ENCODE measurements at places on chromosomes 5 and 9. TPM values are rescaled to one million over a fixed set of nuclear protein-coding genes. Genes with fewer than 3 reads are reported as not detected.
A peak's percentile ranks its signal among the peaks of the same experiment; 100 is the strongest.

Gene SPINK4
- total RNA-seq, result not detected

DNA sequence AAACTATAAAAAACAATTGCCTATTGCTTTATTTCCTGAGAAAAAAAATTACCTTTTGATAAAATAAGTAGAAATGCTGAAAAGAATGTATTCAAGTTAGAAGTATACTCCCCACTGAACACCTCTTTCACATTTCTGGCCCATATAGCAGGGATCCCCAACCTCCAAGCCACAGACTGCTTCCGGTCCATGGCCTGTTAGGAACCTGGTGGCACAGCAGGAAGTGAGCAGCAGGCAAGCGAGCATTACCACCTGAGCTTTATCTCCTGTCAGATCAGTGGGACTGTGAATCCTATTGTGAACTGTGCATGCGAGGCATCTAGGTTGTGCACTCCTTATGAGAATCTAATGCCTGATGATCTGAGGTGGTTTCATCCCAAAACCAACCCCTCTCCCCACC lies 563.9 kb downstream of the RAB3C start:
- no peak for DNase-seq

DNA sequence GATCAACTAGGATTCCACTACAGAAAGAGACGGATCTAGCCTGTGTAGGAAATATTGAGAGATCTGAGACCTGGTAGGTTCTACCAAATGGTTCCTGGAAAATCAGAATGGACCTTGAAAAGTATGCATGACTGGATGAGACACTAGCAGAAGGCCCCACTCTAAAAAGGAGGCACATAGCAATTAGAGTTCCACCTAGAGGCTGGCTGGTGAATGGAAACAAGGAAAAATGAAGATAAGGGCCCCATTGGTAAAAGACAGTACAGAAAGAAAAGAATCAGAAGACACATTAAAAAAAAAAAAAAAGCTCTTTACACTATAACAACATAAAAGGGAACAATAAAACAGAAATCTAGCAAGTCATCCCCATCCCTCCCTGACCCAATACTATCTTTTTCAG lies 518.5 kb downstream of the NR2F1-AS1 start:
- DNase-seq, result peak; percentile 21

DNA sequence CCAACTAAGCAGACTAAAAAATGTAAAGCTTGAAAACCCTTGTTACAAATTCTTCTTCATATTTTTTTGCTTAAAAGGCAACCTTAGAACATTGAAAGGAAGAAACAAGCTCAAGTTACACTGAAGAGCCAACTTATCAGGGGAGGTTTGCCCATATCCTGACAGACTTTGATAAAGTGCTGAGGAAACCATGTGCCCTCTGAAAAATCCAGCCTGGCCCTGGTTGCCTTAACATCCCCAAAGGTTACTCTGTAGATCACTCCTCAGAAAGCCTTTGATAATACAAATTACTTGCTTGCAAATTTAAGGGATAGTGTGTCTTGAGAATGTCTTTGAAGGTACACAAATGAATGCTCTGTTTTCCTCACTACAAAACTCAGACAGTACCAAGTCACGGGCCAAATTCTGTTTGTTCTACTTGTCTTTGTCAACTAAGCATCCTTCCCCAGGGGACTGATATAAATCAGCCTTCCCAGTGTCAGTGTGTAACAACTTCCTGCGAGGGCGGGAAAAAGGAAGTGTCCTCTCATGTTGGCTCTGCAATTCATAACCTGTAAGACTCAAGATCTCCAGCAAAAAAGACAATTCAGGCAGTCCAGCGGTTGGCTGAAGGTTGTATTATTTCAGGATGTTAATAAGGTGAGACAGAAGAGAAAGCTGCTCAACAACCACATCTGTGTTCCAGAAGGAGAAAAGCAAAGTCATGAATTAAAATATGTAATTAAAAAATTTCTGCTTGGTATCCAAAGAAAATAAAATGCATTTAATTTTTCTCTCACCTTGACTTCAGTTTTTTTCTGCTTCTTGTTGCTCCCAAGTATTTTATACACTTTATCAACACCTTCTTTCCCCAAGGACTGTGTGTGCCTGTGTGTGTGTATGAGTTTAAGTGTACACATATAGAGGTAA lies 199.9 kb downstream of the PIK3R1 start:
- DNase-seq, result no peak

DNA sequence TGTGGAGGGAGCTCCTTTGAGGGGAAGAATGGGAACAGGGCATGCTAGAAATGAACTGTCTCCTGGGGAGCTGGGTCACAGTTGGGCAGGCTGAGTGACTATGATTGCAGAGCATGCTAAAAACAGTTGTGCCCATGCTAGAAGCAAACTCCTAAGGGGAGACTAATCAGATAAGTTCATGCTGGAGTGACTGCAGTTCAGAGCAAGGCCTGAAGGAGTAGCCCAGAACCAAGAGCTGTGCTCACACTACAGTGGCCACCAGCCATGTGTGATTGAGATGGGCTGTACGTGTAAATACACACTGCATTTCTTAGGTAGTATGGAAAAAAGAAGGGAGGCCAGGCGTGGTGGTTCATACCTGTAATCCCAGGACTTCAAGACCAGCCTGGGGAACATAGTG lies 10.3 kb upstream of the AK1 start:
- no peak for DNase-seq

DNA sequence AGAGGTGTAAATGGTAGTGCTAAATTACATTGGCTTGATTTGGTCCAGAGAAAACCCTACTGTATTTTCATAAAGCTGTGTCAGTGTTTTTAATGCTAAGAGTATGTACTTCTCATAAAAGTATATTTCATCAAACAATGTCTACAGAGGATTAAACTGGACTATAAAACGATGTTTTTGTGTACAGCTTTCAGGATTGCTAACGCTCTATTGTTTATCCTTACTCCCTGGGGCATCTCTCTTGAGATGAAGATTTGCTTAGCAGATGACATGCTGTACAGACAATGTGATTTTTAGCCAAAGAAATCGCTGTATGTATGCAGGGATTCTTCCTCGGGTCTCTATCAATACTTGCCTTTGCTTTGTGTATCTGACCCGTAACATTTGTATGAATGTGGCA lies 216.0 kb downstream of the FBXL7 start:
- no peak for DNase-seq

Gene ARPC5L
- total RNA-seq, result 14.2 TPM

DNA sequence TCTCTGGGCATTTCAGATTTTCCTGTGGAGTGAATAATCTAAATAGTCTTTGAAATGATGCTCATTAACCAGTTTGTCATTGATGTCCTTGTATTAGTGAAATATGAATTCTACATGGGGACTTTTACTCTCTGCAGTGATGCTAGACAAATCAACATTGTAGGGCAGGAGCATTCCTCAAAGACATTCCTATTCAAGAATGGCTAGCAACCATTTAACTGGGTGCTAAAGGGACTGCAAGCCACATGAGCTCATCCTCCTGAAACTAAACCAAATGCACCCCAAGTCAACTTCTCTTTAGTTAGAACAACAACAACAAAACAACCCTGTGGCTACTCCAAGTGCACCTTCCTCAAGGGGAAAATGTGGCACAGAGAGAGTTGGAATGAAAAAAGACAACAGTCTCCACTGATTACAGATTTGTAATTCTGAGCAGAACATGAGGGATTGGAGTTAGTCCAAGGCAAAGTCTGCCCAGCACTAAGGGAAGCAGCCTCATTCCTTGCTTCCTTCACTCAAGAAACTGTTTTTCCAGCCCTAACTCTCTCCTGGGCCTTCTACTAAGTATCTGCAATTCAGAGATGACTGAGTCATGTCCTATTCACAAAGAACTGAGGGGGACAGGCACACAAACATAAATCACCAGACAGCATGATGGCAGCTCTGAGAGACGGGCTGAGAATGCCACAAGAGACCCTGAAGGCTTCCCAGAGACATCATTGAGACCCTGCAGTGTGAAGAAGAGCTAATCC lies 82.0 kb upstream of the WWC1 start:
- DNase-seq, result no peak

- DNase-seq, result no peak
Observed at GRCh38 chr9:77010527-77010926, 8.9 kb upstream of the FOXB2 start.
